ENCODE measurements at places on chromosomes 12 and 14.

GRCh38 chr14:100442498-100443490, 119.7 kb downstream of the SLC25A47 start:
- no peak for DNase-seq

GRCh38 chr12:115308918-115309317, 624.9 kb upstream of the TBX3 start:
- DNase-seq = no peak

- no peak for DNase-seq
Measured at GRCh38 chr12:128178966-128179365, 88.0 kb upstream of the TMEM132C start.

DNA sequence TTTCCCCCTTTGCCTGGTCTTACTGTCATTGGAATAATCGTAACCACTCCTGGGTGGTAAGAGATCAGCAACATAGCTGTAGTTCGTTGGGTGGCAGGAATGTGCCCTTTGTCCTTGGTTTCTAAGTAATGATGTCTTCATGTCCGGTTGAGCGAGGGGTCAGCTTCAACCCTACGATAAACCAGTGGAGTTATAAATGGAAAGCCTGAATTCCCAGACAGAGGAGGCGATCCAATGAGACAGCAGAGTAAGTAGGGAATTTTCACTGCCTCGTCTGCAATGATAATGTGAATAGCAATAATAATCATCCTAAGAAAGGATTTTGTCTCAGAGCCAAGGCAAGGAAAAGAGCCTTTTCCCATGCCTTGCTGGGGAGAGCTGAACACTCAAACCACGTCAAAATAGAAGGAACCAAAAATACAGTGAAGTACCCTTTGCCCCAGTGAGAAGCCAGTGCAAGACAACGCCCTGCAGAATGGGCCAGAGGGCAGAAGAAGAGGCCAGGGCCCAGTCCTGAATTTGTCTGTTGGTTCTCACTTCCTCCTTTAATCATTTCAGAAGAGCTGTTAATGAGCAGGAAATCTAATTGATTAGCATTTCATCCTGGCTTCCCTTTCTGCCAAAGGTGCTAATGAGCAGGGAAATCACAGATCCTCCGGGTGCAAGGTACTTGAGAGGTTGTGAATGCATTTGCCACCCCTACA, 330.7 kb downstream of the CACNA1C start:
- DNase-seq = peak; percentile 50

- DNase-seq = no peak
Measured at GRCh38 chr12:19129486-19130223, at the start of gene PLEKHA5. Gene PLEKHA5 (plus strand): TSS chr12:19129733. CDS start chr12:19129800, 67 bp downstream.

GRCh38 chr12:114404083-114404925, 1.6 kb downstream of the TBX5 start:
- no peak for DNase-seq

GRCh38 chr14:53472306-53472705, 319.2 kb upstream of the DDHD1 start:
- DNase-seq = no peak

GRCh38 chr14:99176156-99176945, 95.6 kb downstream of the BCL11B start:
- no peak for DNase-seq

DNA sequence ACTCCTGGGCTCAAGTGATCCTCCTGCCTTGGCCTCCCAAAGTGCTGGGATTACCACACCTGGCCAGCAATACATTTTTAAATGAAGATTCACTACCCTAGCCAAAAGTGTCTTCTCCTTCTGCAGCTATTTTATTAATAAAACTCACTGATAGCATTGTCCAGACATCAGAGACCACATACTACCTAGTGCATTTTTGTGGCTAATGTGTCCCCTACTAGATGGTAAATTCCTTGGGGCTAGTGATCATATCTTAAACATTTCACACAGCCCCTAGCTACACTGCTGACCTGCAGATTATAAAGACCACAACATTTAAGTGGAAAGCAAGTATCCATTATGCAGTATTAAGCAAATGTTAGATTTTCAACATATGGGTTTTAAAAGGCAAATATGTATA, 17.0 kb downstream of the DTD2 start:
- DNase-seq = no peak

GRCh38 chr14:66228267-66228970, 257.8 kb upstream of the CCDC196 start:
- DNase-seq = no peak

GRCh38 chr12:98422812-98423211, 92.6 kb upstream of the TMPO start:
- DNase-seq = no peak

- no peak for DNase-seq
Measured at GRCh38 chr14:101033446-101034165, 130.1 kb upstream of the RTL1 start.

DNA sequence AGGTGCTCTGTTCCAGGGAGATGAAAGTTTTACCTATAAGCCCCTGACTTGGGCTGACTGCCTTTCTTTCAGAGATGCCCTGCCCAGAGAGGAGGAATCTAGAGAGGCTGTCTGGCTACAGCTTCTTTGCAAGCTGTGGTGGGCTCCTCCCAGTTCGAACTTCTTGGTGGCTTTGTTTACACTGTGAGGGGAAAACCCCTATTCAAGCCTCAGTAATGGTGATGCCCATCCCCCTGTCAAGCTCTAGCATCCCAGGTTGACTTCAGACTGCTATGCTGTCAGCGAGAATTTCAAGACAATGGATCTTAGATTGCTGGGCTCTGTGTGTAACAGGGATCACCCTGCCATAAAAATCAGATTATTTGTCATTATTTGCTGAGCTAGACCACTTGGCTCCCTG, 377.6 kb downstream of the FLRT2 start:
- no peak for DNase-seq

DNA sequence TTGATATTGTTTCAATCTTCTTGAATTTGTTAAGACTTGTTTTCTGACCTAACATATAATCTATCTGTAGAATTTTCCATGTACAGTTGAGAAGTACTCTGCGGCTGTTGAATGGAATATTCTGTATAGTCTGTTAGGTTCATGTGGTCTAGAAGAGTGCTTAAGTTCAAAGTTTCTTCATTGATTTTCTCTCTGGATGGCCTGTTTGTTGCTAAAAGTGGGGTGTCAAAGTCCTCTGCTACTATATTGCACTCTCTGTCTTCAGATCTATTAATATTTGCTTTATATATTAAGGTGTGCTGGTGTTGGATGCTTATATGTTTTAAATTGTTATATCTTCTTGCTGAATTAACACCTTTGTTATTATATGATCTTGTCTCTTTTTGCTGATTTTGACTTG, 290.9 kb upstream of the STXBP6 start:
- no peak for DNase-seq

DNA sequence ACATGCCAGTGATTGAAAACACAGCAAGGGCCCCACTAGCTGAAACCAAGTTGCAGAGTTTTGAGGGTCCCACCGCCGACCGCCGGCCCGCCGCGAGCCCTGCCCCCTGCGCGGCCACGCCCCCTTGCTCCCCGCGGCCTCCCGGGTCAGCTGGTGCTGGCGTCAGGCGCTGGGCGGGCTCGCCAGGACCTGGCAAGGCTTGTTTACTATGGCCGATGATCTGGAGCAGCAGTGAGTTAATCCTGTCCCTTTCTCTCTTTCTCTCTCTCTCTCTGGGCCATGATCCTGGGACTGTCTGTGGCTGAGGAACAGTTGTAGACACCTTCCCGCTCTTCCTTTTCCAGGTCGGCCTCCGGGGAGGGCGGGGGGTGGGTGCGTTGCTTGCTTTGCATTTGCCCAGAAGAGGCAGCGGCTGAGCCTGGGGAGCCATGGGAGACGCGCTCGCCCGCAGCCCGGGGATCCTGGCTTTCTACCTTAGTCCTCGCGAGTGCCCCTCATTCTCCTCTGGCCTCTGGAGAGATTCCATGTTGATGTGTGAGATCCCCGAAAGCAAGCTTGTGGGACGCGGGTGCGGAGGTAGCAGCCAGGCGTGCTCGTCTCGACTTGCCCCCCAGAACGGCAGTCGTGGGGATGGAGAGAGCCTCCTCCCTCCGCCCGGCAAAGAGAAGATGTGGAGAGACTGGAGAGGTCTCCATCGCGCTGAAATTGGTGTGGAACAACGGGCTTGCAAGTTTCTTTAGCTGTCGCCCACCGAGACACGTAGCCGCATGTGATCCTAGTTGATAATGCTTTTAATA, at the start of gene ABHD4:
Gene ABHD4, plus strand, starts transcription at position 202 of the 797 bp plus-strand sequence. Its CDS starts 7 bp downstream, at position 209.
- no peak for DNase-seq

DNA sequence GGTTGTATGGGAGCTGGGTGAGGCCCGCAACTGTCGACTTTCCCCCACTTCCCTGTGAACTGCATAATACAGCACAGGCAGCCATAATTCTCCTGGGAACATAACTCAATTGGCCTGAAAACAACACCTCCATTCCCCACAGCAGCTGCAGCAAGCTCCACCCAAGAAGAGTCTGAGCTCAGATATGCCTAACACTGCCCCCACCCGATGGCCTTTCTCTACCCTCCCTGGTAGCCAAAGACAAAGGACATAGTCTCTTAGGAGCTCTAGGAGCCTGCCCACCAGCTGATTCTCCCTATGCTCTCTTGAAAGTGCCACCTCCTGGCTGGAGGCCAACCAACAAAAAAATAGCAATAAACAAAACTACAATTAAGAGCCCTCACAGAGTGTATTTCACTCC, 542.7 kb upstream of the LMO3 start:
- no peak for DNase-seq

DNA sequence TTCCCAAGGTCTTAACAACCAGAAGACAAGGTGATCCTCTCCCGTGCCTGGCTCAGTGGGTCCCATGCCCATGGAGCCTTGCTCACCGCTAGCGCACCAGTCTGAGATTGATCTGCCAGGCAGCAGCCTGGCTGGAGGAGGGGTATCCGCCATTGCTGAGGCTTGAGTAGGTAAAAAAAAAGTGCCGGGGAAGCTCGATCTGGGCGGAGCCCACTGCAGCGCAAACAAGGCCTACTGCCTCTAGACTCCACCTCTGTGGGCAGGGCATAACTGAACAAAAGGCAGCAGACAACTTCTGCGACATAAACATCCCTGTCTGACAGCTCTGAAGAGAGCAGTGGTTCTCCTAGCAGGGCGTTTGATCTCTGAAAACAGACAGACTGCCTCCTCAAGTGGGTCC, 104.0 kb downstream of the C14orf39 start:
- no peak for DNase-seq

DNA sequence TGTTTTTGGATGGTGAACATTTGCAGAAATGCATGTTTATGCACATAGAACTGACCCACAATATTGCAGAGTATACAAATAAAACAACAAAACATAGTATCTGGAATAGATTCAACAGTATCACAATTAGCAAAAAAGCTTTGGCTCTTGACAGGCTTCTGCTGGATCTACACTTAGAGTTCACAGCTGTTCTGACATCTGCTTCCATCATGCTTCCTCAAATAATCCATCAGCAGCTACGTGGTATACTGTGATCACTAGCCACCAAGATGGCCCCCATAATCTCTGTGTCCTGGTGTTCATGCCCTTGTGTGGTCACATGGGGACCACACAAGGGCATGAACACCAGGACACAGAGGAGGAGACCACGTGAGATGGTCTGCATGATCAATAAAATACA, 166.6 kb upstream of the CCDC198 start:
- DNase-seq = no peak

DNA sequence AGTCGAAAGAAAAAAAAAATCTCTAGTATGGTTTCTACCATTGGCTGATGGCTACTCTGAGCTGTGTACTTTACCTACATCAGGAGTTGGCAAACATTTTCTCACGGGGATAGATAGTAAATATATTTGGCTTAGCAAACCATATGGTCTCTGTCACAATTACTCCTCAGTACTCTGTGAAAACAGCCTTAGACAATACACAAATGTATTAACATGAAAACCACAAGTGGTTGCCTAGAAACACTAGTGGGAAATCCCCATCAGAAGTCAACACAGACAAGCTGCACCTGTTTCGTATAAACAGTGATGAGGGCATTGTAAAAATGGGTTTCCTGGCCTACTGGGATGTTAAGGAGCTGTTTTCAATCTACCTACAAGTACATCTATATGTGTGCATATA, 84.6 kb upstream of the NAV3 start:
- DNase-seq = no peak

DNA sequence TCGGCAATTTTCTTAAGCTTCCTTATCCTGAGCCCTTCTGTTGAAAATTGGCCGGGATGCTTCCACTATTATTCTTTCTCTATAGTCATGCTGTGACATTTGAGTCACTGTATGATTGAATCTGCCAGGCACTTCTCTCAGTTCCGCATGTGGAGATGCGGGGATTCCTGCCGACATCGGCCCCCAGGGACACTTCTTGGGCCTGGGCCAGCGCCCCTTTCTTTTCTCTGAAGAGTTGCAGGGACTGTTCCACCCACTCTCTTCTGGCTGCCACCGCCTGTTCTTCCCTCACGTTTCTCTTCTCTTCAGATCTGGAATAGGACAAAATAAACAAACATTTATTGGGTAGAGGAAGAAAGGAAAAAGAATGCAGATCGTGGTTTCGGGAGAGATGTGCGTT, 310.1 kb downstream of the ETNK1 start:
- peak; percentile 27 for DNase-seq

DNA sequence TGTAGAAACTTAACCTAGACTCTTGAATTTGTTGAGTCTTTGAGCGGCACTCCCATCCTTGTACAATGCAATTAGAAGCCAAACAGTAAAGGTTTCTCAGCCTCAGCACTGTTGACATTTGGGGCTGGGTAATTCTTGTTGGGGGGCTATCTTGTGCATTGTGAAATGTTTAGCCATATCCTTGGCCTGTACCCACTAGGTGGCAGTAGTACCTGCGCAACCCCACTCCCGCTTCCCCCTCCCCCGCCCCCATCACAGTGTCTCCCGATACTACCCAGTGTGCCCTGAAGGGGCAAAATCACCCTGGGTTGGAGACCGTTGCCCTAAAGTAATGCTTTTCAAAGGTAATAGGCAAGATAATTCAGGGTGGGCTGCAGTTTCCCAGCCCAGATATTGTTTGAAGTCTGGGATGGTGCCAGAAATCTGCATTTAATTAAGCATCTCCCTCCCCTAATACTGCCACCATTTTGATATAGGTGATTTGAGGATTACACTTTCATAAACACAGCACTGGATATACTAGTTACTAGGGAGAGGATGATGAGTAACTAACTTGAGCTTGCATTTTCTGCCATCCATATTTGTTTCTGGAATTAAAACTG, 1.8 kb downstream of the COX6A1 start:
- peak; percentile 47 for DNase-seq

GRCh38 chr14:23556700-23557440, 799 bp downstream of the THTPA start:
- peak; percentile 12 for DNase-seq

GRCh38 chr14:53109105-53110041, 43.8 kb downstream of the DDHD1 start:
- DNase-seq = peak; percentile 81

GRCh38 chr12:3187846-3188770, 110.9 kb downstream of the TSPAN9 start:
- DNase-seq = no peak
